ENCODE measurements at places on chromosomes 12 and 14.

DNA sequence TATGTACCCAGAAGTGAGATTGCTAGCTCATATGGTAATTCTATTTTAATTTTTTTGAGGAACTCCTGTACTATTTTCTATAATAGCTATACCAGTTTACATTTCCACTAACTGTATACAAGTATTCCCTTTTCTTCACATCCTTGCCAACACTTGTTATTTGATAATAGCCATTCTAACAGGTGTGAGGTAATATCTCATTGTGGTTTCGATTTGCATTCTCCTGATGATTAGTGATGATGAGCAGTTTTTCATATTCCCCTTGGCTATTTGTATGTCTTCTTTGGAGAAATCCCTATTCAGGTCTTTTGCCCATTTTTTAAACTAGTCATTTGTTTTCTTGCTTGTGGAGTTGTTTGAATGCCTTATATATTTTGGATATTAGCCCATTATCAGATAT lies 121.3 kb downstream of the BBS10 start:
- DNase-seq: no peak

GRCh38 chr12:31331242-31331641 lies 5.3 kb upstream of the SINHCAF start:
- no peak for DNase-seq

GRCh38 chr12:111171832-111172231 lies 197.1 kb downstream of the PHETA1 start:
- no peak for DNase-seq

DNA sequence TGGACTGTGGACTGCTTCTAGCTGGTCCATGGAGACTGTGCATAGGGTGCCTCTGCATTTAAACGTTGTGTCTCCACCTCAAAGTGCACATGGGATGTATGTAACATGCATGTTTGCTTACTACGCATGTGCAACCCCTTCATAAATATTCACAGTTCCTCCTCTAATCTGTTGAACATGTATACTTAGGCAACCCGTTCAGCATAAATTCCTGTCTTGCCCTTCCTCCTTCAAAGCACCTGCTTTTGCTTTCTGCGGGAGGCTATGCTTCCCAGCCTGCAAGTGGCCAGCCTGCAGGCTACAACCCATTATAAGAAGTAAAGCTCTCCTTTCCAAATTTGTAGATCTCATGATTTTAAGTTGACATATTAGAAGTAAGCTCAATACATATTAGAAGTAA lies 33.0 kb upstream of the OVCH1 start:
- no peak for DNase-seq

DNA sequence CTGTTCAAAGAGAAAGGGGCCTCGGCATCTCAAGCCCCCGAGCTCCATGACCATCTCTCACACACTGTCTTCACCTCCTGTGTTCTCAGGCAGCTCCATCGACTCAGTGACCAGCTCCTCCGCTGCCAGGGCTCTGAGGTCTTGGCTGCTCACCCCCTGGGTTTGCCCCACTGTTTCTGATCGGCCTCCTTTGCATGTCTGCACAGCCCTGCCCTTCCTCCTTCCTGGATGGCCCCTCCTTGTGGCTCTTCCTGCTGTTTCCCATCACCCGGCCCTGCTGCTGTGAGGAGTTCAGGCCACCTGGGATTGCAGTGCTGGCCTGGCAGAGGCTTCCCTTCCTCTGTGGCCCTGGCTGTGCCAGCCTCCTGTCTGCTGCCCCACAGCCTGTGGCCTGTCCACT lies 38.1 kb upstream of the PIWIL1 start:
- DNase-seq: no peak

- DNase-seq: no peak
Measured at GRCh38 chr14:70020352-70021170, 141.3 kb downstream of the SMOC1 start.

GRCh38 chr12:3137268-3137781 lies 60.1 kb downstream of the TSPAN9 start:
- no peak for DNase-seq

- DNase-seq: no peak
Measured at GRCh38 chr12:169528-170370, 44.2 kb downstream of the SLC6A12 start.

DNA sequence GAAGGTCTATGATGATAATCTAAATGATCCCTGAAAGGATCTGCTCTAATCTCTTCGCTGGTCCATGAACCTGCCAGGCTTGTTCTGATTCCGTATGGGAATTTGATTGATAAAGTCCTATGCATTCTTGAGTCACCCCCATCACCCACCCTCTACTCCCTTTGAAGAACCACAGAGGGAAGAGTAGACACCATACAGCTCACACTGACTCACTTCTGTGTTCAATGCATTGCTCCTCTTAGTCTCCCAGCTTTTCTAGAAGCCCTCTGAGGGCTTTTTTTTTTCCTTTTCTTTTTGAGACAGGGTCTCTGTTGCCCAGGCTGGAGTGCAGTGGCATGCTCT lies 18.5 kb upstream of the GPRC5A start:
- DNase-seq: no peak

DNA sequence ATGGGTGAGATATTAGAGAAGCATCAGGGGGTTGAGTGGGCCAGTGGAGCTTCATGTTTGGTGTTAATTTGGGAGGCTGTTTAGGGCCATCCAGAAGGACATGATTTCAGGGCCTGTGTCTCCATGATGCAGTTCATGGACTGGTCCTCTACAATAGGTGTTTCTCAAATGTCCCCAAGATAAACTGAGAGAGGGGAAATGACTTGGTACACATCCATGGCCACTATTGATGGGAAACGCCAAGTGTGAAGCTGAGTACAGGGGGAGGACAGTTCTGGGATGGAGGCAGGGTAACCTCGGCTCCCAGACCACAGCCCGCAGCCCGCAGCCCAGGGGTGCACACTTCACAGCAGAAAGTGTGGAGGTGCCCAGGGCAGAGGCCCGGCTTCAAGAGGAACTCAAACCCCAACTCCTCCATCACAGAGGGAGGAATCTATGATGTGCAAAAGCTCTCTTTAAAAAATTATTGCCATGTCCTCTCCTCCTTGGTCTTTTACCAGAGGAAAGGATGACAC lies 33.3 kb downstream of the CACNA2D4 start:
- no peak for DNase-seq

DNA sequence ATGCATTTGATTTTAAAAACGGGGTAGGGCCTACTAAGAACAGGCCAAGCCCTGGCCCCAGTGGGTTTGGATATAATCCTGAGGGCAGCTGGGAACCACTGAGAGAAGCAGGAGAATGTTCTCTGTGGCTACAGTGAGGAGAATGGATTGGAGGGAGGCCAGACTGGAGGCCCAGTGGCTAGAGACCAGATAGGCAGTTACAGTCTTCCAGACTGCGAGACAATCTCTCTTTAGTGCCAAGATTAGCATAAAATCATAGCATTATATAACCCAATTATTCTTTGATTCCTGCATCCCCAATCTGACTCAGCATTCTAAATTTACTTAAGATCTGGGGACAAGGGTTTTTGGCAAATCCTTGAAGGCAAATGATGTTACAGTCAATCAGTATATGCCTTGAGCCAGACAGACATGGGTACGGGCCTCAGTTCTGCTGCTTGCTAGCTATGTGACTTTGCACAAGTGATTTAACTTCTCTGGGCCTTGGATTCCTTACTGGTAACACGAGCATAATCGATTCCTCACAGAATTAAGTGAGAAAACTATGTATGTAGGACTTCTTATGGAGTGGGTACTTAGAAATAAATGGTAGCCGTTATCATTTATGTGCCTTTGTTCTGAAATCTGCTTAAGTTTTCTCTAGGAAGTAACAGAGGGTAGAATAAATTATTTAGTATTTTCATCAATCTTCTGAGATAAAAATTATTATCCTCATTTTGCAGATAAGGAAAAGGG lies 18.3 kb downstream of the NINJ2 start:
- DNase-seq: no peak

- no peak for DNase-seq
Measured at GRCh38 chr14:82354126-82354525, 820.5 kb upstream of the SEL1L start.

DNA sequence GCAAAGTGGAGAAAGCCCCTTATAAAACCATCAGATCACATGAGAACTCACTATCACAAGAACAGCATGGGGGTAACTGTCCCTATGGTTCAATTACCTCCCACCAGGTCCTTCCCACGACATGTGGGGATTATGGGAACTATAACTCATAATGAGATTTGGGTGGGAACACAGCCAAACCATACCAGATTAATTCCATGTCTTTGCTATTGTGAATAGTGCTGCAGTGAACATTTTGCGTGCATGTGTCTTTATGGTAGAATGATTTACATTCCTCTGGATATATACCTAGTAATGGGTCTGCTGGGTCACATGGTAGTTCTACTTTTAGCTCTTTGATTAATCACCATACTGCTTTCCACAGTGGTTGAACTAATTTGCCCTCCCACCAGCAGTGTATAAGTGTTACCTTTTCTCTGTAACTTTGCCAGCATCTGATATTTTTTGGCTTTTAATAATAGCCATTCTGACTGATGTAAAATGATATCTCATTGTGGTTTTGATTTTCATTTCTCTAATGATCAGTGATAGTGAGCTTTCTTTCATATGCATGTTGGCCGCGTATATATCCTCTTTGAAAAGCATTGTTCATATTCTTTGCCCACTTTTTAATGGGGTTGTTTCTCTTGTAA lies 29.7 kb upstream of the SAV1 start:
- no peak for DNase-seq

DNA sequence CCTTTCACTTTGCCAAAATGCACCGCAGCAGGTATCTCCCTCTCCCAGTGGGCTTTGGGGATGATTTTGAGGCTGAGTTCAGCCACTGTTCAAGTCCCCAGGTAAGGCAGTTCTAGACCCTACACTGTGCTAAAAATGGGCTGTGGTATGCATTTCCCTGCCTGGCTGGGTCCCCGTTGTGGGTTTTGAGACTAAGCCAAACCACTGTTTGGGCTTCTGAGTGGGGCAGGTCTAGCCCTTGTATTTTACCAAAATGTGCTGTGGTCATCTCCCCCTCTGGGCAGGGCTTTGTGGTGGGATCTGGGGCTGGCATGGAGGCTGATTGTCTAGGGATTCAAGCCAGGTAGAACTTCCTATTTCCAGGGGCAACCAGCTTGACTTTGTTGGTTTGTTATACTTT lies 13.6 kb upstream of the OR4Q3 start:
- DNase-seq: no peak

- DNase-seq: peak; percentile 45
Measured at GRCh38 chr12:54082397-54082892, 28.8 kb downstream of the HOXC4 start.

DNA sequence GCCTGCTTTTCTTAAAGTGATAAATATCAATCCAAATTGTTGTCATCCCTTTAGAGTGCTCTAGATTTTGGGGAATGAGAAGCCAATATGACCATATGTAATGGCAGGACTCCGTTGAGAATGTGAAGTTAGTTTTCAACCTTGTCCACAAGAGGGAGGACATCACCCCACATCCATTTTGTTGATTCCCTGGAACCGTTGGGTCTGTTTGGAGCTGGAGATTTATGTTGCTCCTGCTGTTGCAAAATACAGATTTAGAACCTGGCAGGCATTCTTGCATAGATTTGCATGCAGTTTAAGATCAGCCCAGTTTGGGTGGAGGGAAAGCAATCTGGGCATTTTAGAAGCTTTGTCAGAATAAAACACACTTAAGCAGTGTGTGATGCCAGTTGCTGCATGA lies 620.1 kb downstream of the NRXN3 start:
- no peak for DNase-seq

DNA sequence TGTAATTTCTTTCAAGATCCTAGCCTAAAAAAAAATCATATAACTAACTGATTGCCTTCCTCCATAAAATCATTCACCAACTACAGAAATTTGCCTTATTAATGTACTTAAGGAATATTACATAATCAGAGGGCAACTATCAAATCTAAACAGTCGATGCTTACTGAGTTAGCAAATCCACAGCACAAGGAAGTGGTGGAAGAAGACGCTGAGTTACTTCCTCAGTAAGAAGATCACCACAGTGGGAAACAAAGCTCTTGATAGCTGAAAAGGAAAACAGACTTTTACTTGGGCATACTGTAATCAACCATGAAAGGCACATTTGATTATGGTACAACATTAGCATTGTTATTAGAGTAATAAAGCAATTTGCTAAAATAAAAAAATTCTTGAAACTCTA lies 48.7 kb downstream of the HEATR5A start:
- DNase-seq: no peak

DNA sequence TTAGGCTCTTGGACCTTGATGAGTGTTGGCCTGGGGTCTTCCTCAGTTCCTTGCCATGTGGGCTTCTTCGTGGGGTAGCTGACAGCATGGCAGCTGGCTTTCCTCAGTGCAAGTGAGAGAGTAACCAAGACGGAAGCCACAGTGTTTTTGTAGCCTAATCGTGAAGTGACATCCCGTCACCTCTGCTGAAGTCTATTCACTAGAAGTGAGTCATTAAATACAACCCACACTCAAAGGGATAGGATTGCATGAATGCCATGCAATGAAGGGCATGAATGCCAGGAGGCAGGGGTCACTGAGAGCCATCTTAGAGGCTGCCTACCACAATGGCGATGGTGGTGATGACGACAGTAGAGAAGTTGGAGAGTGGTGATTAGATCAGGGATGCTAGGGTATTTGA lies 13.5 kb upstream of the ASIC1 start:
- DNase-seq: no peak

- no peak for DNase-seq
Measured at GRCh38 chr14:104334424-104335161, 196.2 kb downstream of the KIF26A start.

GRCh38 chr14:93276031-93276716 lies 56.7 kb downstream of the BTBD7 start:
- no peak for DNase-seq

- no peak for DNase-seq
Measured at GRCh38 chr12:2229661-2230539, 177.1 kb downstream of the CACNA1C start.

- DNase-seq: no peak
Measured at GRCh38 chr14:91375720-91376452, 41.7 kb downstream of the CCDC88C start.

- DNase-seq: no peak
Measured at GRCh38 chr14:53032161-53032803, 81.4 kb upstream of the FERMT2 start.

All from stimulated activated CD4-positive, alpha-beta T cell treated with anti-CD3 and anti-CD28 coated beads, Interleukin-4, amount 100 ng/mL, for 1 hour (primary cell).